ENCODE measurements at places on chromosomes 12 and 14. TPM values are rescaled to one million over a fixed set of nuclear protein-coding genes. Genes with fewer than 3 reads are reported as not detected.

- no peak for DNase-seq
These were observed 20.8 kb downstream of the SIVA1 start for GRCh38 chr14:104773505-104774452.

- no peak for DNase-seq
These were observed 100.5 kb upstream of the SLC38A2 start for GRCh38 chr12:46472893-46473633.

Gene GSC
- not detected for total RNA-seq

Gene OTX2
- not detected for total RNA-seq

DNA sequence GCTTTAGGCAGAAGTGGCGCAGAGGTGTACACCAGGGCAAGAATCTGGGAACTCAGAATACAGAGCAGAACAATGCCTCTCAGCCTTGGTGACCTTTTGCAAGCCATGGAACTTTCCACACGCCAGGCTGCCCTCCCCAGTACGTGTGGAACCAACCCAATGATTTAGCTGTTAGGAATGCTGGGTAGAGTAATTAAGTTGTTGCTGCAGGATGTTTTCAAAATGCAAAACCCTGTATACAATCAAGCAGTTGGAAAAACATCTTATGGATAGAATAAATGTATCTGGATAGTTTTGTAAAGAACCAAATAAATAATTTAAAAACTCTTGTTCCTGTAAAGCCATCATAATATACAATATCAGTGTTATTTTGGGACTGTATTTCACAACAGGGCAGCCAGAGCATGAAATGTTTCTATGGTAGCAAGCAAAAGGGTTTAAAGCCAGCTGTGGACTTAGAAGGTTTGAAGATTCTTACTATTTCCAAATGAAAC is 19.4 kb downstream of the PPP1R36 start:
- DNase-seq, result no peak

Gene IL26
- not detected for total RNA-seq

GRCh38 chr12:119019166-119019565 is 37.8 kb downstream of the SRRM4 start:
- DNase-seq, result no peak

DNA sequence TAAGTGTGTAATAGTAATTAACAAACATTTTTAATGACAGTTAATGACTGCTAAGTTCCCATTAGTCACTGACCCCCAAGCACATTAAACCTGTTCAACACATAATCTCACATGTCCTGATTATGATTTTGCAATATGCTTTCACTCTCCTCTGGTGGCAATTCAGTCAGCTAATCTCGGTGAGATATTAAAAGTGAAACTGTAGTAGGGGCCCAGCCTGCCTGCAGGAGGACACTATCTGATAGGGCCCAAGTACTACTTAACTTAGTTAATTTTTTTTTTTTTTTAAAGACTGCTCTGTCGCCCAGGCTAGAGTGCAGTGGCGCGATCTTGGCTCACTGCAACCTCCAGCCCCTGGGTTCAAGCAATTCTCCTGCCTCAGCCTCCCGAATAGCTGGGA is 48.8 kb downstream of the CIT start:
- no peak for DNase-seq

Gene TRIP11
- total RNA-seq, result 16.5 TPM

DNA sequence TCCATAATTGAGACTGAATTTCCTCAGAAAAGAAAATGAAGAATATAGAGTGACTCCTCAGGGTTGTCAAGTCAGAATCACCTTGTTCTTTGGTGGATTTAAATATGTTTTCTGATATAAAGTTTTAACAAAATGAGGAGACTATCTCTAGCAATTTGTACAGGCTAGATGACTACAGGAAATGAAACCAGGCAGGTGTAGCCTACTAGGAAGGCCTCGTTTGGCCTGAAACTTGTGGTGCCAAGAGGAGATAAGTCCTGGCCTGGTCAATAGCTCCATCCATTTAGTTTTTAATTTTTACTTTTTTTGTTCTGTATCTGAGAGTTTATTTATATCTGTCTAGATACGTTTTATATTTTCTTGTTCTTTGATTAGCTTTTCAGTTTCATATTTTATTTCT is 41.5 kb downstream of the SNAPC1 start:
- DNase-seq, result no peak

DNA sequence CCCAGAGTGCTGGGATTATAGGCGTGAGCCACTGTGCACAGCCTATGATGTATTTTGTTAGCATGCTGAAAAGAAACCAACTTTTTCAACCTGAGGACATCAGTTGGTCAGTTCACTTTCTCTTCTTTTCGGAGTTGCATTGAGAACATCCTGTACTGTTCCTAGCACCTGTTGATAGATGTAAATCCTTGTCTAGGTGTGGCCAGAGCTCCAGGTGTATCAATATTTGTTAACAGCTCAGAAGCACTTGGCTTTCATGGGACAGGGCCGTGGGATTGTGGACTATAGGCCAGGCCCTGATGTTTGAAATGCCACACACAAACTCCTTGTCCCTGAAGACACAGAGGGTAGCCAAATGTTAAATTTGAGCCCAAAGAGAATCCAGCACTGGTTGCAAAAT is 14.9 kb downstream of the HCAR2 start:
- DNase-seq, result no peak

Gene NINJ2
- total RNA-seq, result 14.9 TPM

- DNase-seq, result no peak
These were observed 1.2 kb downstream of the NTN4 start for GRCh38 chr12:95789126-95790032.

GRCh38 chr12:47881826-47882427 is 22.9 kb downstream of the VDR start:
- DNase-seq, result no peak

- no peak for DNase-seq
These were observed 53.8 kb downstream of the VCPKMT start for GRCh38 chr14:50062438-50063085.

GRCh38 chr12:12774791-12775190 is 10.7 kb upstream of the APOLD1 start:
- DNase-seq, result no peak

DNA sequence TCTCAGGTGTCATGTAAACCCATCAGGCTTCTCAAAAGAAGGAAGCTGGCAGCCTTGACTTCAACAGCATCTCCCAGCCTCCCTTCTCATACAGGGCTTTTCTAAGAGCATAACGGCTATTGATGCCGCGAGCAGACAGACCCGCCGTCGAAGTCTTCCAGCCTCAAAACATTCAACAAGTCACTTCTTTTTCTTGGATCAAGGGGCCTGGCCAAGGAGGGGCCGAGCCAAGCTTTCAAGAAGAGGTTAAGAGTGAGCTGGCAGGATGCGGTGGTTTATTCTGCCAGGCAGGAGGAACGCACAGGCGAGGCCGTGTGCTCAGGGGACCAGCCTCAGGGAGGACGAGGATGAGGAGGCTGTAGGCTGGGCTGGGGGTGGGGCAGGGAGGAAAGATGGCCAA is 102.9 kb upstream of the RFLNA start:
- no peak for DNase-seq

DNA sequence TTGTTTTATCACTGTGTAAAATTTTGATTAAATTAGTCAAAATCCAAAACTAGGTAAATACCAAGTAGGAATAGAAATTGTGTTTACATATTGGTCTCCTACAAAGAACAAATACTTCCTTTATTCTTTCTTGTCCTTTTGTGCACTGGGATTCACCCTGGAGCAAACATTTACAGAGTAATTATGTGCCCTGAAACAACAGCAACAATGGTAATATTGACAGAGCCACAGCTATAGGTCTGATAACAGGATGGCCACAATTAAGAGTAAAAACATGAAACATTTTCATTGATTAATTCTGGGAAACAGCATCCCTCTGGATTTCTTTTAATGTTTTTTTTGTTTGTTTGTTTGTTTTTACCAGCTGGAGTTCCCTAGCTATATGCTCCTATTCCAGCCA is 61.2 kb downstream of the SLC38A6 start:
- DNase-seq, result no peak

GRCh38 chr12:15858353-15858752 is 23.8 kb upstream of the STRAP start:
- DNase-seq, result no peak

DNA sequence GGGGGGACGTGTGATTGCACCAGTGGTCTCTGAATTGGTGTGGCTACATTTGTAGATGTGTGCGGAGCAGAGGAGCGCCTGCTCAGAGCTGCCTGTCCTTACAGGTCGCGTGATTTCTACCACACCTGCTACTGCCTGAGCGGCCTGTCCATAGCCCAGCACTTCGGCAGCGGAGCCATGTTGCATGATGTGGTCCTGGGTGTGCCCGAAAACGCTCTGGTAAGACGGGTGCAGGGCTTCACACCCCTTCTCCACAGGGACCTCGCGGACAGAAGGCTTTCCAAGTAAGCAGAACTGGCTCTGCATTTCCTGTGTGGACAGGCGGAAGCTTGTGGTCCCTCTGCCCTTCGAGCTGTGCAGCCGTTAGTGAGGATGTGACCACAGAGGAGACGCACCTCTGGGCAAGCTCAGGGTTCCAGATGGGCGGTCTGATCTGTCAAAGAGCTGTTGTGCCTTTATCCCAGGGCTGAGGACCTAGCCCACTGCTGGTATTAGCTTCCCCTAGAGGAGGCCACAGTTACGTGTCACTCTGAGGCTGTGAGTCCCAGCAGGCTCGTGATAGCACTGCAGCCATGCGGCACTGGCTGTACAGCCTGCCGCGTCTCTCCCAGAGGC is 47.7 kb downstream of the MAX start:
- no peak for DNase-seq

Gene KRT72
- not detected for total RNA-seq

Gene PLEKHD1
- 0.08 TPM for total RNA-seq

GRCh38 chr12:39736406-39736805 is 116.8 kb upstream of the ABCD2 start:
- no peak for DNase-seq

GRCh38 chr14:71666571-71667145 is 265.6 kb upstream of the RGS6 start:
- DNase-seq, result no peak

GRCh38 chr12:31369712-31370521 is 44.0 kb upstream of the SINHCAF start:
- DNase-seq, result no peak

Gene TAS2R7
- total RNA-seq, result not detected

DNA sequence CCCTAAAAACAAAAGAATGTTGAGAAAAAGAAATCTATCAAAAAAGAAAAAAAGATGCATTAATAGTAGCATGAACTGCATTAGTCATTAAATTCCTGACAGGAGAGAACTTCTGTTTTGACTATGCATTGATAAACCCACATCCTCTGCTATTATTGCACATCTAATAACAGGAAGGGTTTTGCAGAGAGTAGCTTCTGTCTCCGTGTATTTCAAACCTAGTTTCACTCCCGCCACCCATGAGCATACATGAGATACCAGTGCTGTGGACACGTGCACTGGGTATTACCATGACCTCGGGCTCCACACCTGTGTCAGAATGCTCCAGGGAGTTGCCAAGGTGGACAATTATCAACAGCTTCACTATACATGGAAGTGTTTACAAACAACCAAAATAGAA is 449.1 kb upstream of the SOX5 start:
- DNase-seq, result no peak

Gene SSTR1
- 0.23 TPM for total RNA-seq

DNA sequence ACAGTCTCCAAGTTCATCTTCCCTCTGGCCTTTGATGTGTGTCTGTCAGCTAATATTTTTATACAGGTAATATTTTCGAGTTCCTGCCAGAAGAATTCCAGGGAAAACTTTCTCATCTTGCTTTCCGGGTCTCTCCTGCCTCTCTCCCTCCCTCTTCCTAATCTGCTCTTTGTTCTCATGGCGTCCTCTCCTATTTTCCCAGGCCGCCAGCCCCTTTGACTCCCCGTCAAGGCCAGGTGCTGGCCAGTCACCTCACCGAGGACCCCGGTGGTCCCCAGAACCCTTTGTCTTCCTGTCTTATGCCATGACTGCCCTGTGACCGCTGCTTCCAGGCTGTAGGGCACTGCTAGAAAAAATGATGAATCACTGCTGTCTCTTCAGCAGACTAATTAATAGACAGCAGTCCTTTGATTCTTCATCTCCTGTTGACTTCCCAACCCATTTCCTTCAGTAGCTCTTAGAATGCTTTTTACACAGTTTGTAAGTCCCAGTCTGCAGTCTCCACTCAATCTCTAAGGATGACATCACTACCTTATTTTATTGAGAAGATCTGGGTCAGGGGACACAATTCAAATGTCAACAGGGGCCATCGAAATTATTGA is 40.7 kb downstream of the PPFIBP1 start:
- no peak for DNase-seq

DNA sequence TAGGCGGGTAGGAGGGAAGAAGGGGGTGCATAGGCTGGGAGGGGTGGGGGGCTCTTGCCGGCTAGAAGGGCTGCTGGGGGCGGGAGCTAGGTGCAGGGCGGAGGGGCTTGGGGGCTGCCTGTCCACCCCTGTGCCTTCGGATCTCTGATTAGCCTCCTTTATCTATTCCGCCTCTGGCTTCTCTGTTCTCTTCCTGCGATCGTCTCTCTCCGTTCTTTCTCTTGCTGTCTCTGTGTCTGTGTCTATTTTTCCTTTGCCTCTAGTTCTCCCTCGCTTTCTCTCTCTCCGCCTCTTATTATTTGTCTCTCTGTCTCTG is 166.7 kb upstream of the LHX5 start:
- DNase-seq, result no peak

GRCh38 chr12:62537551-62537950 is 70.9 kb downstream of the MON2 start:
- no peak for DNase-seq

GRCh38 chr14:81384900-81385299 is 15.2 kb downstream of the STON2 start:
- no peak for DNase-seq

- no peak for DNase-seq
These were observed 1049.2 kb downstream of the AACS start for GRCh38 chr12:126114441-126114840.

GRCh38 chr12:42172441-42173210 is 28.0 kb upstream of the GXYLT1 start:
- no peak for DNase-seq

GRCh38 chr12:75177997-75178396 is 31.6 kb downstream of the KCNC2 start:
- DNase-seq, result no peak

GRCh38 chr14:105999361-106000028 is 473.1 kb downstream of the TMEM121 start:
- peak; percentile 74 for DNase-seq

Gene VRTN
- not detected for total RNA-seq

GRCh38 chr14:20512177-20512905 is 7.0 kb downstream of the RNASE10 start:
- DNase-seq, result no peak

Gene TESPA1
- 3.2 TPM for total RNA-seq

GRCh38 chr14:36665887-36666415 is 4.3 kb downstream of the PAX9 start:
- no peak for DNase-seq

DNA sequence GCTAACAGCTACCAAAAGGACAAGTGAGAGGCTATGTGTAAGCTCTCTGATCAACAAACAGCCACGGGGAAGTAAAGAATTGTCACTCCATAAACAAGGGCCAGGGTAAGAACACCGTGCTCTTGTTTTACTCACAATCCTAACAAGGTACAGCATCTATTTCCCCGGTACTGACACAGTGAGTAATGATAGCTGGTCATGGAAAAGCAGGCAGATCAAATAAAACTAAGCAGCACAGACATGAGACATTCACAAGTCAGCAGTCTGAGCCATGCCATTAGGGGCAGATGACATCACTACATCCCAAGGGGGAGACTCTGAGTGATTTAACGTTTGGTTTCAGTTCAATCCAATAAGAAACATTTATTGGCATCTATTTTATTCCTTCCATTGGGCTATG is 54.4 kb downstream of the ARL6IP4 start:
- no peak for DNase-seq

Gene GNB3
- total RNA-seq, result not detected
